ENCODE measurements at places on chromosomes 7 and 10. TPM values are rescaled to one million over a fixed set of nuclear protein-coding genes. Genes with fewer than 3 reads are reported as not detected.

DNAJC12 gene
- total RNA-seq: 5.9 TPM

PNLIPRP2 gene
- not detected for total RNA-seq

DNA sequence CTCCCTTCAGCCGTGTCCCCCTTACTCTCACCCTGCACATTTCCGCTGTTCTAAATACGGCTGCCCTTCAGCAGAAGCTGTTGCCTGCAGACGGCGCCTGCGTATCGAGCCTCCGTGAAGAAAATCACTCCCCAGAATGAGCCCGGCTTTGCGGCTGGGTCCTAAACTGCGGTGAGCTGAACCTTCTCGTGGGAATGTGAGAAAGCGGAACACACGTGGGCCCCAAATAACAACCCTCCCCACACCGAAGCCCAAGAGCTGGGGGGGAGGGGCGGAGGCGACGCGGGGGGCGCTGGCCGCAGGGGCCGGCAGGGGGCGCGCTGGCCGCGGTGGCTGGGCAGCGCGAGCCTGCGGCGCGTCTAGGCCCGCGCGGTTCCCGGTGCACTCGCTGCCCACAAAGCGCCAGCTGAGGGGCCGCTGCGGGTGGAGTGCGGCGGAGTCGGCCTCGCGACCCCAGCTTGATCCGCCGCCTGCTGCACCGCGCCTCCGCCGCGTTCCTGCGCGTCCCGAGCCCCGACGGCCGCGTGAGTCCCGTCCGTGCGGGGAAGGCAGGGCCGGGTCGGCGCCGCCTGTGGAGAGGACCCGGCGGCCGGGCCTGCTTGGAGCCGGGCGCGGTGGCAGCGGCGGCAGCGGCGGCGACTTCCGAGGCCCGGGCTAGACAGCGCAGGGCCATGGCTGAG, at the start of gene ZNF398:
Gene ZNF398 (plus strand): TSS at position 382 of the 680 bp plus-strand sequence. CDS start 290 bp downstream, at position 672.
- peak; percentile 65 for DNase-seq
- H3K4me1 ChIP-seq: peaks cover 20% of the 10 kb centered on the region
- no peaks in the 10 kb centered on the region for H3K27me3 ChIP-seq
- peak within 1 kb of the TSS; percentile 97 for H3K27ac ChIP-seq
- H3K36me3 ChIP-seq: no peaks in the 10 kb centered on the region
- H3K4me3 ChIP-seq: peak within 1 kb of the TSS; percentile 93

SHH gene
- total RNA-seq: 47.1 TPM

DNA sequence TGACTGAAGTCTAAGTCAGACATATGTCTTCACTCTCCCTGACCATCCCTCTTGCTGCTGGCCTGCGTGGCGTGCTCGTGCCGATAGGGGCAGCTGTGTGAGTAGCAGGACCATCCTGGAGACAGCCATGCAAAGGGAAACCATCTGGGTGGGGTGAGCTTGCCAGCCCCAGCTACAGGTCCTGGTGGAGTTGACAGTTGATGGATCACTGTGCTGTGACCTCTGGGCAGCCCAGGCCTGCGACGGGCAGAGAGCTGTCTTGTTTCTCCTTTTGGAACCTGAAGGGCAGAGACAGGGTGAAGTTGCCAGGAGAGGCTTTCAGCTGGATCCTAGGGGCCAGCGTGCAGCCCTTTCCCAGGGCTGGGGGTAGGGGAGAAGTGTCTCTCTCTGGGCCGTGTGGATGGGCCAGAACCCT, 44.7 kb downstream of the GRK5 start:
- H3K27ac ChIP-seq: peak overlapping the region; percentile 0
- no peaks in the 10 kb centered on the region for H3K36me3 ChIP-seq
- peaks cover 37% of the 10 kb centered on the region for H3K4me1 ChIP-seq
- DNase-seq: no peak
- no peaks in the 10 kb centered on the region for H3K27me3 ChIP-seq
- no peak overlapping the region for H3K4me3 ChIP-seq

DNA sequence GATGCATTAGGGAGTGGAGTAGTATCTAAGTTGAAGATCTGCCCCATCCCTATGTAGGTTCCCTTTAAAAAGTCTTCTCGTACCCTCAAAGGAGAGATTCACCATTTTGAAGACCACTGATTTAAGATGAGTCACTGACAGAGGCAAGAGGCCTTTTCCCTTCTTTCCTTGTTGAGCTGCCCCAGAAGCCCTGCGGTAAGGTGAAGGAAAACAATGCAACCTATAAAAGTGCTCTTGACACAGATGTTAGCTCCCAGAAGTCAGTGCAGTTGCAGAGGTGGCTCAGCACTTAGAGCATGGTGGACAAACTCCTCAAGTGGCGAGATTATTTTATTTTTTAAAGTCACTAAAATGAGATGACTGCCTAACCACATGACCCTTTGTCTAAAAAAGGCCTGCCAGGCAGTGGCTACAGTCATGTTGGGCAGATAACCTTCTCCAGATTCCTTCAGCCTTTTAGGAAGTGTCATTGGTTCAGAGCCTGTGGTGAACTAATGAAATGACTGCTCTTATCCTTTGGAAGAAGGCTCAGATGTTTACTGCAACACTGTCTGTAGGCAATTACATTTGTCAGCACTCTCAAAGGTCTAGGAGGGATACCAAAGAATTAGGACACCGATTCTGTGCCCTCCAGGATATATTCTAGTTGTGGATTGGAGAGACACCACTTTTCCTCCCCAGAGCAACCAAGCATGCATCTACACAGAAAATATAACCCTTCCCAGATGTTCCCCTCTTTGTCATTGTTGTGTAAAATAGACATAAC, 88.7 kb downstream of the ARID5B start:
- H3K4me3 ChIP-seq: no peak overlapping the region
- H3K27me3 ChIP-seq: no peaks in the 10 kb centered on the region
- H3K4me1 ChIP-seq: peaks cover 7% of the 10 kb centered on the region
- H3K36me3 ChIP-seq: peaks cover 7% of the 10 kb centered on the region
- DNase-seq: no peak

DNA sequence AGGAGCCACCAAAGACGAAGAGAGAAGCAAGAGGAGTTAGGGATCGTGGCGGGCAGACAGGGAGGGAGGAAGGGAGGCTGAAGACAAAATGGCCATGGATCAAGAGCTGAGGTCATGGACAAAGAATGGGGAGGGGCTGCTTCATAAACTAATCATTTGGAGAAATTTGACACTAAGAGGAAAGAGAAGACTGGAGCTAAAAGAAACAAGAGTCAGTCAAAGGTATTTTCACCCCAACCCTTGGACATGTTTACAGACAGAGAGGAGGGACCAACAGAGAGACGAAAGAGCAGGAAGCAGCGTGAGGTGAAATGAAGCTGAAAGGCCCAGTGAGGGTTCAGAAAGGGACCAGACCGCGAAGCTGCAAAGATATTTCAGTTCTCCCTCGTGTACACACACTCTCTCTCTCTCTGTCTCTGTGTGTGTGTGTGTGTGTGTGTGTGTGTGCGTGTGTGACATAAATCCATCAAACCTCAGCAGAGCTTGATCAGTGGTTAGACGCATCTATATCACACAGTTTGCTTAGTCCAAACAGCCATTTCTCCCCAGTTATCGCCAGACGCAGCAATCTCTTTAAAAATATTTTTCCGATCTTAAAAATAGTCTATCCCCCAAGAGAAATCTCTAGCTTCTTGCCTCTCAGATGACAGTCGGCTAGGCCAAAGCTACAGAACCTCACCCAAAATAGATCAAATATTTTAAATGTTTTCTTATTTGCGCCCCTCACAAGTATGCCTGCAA, 12.5 kb upstream of the CALD1 start:
- H3K27ac ChIP-seq: peak overlapping the region; percentile 38
- H3K4me1 ChIP-seq: peaks cover 9% of the 10 kb centered on the region
- H3K27me3 ChIP-seq: no peaks in the 10 kb centered on the region
- H3K36me3 ChIP-seq: no peaks in the 10 kb centered on the region
- no peak for DNase-seq
- no peak overlapping the region for H3K4me3 ChIP-seq

MKX gene
- total RNA-seq: 0.31 TPM

TBC1D12 gene
- total RNA-seq: 8.0 TPM

GRCh38 chr7:90586091-90586490, 10.0 kb upstream of the CDK14 start:
- peaks cover 2% of the 10 kb centered on the region for H3K36me3 ChIP-seq
- no peak for DNase-seq
- H3K4me1 ChIP-seq: no peaks in the 10 kb centered on the region
- H3K4me3 ChIP-seq: no peak overlapping the region
- H3K27ac ChIP-seq: no peak overlapping the region

DNA sequence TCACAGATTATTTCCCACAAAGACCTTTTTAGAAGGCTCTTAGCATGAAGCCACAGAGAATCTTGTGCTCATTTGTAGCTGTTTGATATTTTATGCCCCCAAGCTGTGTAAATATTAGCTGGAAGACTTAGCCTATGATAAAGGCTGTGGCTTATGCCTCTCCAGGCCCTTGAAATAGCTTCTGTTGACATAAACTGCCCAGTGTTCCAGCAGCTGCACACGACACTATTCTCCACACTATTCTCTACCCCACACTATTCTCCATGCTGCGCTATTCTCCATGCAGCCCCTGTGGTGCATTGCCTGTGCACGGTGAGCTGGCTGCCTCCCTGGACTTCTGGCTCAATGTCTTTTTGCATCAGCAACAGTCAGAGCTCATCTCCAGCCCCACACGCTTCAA, 13.1 kb downstream of the DDC start:
- H3K4me1 ChIP-seq: peaks cover 33% of the 10 kb centered on the region
- H3K4me3 ChIP-seq: no peak overlapping the region

AGR2 gene
- 56.3 TPM for total RNA-seq

CD36 gene
- 7.7 TPM for total RNA-seq

DNA sequence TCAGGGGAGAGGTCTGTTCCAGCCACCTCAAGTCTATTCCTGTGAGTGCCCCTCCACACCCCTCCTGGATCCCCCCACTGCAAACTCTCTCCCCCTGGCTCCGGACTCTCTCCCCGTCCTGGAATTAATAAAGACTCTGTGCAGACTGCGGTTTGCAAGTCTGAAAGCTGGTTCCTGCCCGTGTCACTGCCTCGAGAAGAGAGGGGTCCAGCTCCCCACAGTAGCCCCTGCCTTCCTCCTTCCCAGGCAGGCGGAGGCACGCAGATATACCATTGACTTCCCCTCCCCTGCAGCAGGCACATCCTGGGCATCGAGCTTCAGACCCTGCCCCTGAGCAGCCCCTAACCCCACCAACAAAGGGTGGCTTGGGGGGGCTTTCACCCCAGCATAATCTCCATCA, 2.2 kb upstream of the ELN start:
- H3K4me1 ChIP-seq: peaks cover 8% of the 10 kb centered on the region
- DNase-seq: no peak
- H3K36me3 ChIP-seq: no peaks in the 10 kb centered on the region

DNA sequence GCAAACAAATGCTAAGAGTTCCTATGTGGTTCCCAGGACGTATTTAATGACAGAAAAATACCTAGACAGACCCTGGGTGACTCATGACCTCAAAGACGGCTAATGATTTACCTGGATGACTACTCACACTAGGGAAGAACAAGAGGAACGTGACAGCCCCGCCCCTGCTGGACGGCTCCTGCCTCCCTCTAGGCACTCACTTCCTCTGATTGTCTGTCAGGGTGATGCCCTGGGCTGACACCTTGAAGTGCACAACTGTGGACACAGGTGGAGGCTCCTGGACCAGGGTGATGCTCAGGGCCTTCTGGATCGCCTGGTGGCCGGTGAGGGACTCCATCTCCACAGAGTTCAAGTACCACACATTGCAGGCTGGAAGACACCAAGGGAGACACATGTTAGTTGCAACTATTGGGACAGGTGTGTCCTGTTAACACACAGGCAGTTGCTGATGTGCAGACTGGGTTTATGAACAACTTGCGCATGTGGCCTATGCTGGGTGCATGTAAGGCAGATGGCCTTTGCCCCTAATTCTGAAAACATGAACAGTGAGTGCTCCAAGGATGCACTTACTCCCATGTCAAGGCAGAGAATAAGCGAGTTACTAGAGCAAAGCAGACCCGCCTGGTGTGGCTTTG, 298.3 kb downstream of the TNS3 start:
- H3K27ac ChIP-seq: peak overlapping the region; percentile 59
- H3K36me3 ChIP-seq: peaks cover 60% of the 10 kb centered on the region
- H3K4me1 ChIP-seq: peaks cover 11% of the 10 kb centered on the region

DNA sequence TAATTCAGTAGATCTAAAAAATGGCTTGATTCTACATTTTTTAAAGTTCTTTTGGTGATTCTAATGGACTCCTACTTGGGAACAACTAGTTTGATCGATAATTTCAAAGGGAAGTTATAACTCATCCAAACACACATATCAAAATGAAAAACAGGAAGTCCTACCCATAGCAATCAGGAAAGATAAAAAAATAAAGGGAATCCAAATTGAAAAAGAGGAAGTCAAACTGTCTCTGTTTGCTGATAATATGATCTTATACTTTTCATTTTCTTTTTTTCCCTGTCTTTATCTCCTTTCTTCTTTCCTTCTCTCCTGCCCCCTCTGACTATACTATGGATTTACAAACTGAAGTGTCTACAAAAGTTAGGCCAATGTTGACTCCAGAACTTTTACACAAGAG, 118.8 kb downstream of the IQUB start:
- no peaks in the 10 kb centered on the region for H3K4me1 ChIP-seq
- H3K27ac ChIP-seq: no peak overlapping the region
- no peaks in the 10 kb centered on the region for H3K27me3 ChIP-seq
- no peak overlapping the region for H3K4me3 ChIP-seq
- DNase-seq: no peak
- peaks cover 3% of the 10 kb centered on the region for H3K36me3 ChIP-seq

INTS15 gene
- 48.6 TPM for total RNA-seq

GRCh38 chr7:1853986-1854865, 184.1 kb downstream of the ELFN1 start:
- DNase-seq: peak; percentile 15
- peaks cover 2% of the 10 kb centered on the region for H3K27me3 ChIP-seq
- peaks cover 35% of the 10 kb centered on the region for H3K4me1 ChIP-seq
- H3K4me3 ChIP-seq: peak overlapping the region; percentile 31
- H3K27ac ChIP-seq: peak overlapping the region; percentile 87

DNA sequence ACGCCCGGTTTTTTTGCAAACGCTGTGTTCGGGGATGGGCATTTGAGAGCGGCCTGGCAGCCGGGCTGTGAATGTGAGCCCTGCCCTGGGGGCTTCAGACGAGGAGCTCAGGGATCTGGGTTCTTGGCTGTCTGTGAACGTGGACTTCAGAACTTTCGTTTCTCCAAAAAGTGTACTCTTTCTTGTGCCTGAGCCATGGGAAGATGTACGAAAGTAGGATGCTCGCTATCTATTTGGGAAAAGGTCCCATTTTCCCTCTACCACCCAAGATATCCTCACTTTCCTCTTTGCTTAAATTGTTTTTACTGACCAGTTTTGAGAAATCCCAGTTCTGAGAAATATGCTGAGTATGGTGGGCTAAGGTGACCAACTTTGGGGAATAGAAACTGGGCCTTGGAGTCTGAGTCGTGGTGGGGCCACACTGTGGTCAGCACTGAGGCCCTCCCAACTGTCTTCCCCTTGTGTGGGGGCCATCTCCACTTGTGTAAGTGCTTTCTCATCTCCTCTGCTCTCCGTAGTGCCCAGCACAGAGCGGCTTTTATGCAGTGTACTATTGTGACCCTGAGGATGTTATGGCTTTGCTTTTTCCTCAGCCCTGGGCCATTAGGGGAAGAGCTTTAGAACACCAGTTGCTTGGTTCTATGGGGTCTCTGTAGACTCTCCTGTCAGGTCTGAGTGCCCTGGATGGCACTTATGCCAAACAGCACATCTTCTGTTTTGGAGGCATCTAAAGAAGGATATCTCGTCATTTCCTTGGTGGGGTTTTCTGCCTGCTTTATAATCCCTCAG, 918 bp downstream of the DBNL start:
- DNase-seq: no peak
- peaks cover 1% of the 10 kb centered on the region for H3K36me3 ChIP-seq
- peaks cover 20% of the 10 kb centered on the region for H3K4me1 ChIP-seq
- no peaks in the 10 kb centered on the region for H3K27me3 ChIP-seq
- H3K4me3 ChIP-seq: peak overlapping the region; percentile 85

- DNase-seq: no peak
- no peaks in the 10 kb centered on the region for H3K4me1 ChIP-seq
- H3K36me3 ChIP-seq: peaks cover 20% of the 10 kb centered on the region
- H3K27ac ChIP-seq: no peak overlapping the region
- no peak overlapping the region for H3K4me3 ChIP-seq
Observed at GRCh38 chr7:20362574-20363253, 32.0 kb downstream of the ITGB8 start.

INHBA gene
- total RNA-seq: 0.31 TPM

Data from progenitor cell of endocrine pancreas (in vitro differentiated cells).